ENCODE measurements at places on chromosomes 3 and 15. TPM values are rescaled to one million over a fixed set of nuclear protein-coding genes. Genes with fewer than 3 reads are reported as not detected.

Gene CHP1
- 92.4 TPM for total RNA-seq

Gene LRRFIP2
- total RNA-seq = 80.5 TPM

- no peak for DNase-seq
Measured at GRCh38 chr15:26261413-26261812, 398.3 kb upstream of the ATP10A start.

GRCh38 chr3:160754371-160754854 lies 1.6 kb upstream of the PPM1L start:
- DNase-seq = no peak

Gene ST8SIA2
- total RNA-seq = 1.5 TPM
